ENCODE measurements at places on chromosomes 7 and 10.

- DNase-seq: no peak
Observed at GRCh38 chr7:82726038-82726800, 282.6 kb upstream of the CACNA2D1 start.

DNA sequence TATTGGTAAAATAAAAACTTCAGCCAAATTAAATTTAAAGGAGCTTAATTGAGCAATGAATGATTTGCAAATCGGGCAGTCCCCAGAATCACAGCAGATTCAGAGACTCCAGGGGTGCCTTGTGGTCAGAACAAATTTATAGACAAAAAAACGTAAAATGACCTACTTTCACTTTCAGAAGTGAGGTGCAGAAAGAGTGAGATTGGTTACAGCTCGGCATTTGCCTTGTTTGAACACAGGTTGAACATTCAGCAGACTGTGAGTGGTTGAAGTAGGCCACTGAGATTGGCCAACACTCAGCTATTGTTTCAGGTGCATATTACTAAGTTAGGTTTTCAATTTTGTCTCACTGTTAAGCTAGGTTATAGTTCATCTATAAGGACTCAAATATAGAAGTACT is 153.4 kb downstream of the BICC1 start:
- DNase-seq: no peak

DNA sequence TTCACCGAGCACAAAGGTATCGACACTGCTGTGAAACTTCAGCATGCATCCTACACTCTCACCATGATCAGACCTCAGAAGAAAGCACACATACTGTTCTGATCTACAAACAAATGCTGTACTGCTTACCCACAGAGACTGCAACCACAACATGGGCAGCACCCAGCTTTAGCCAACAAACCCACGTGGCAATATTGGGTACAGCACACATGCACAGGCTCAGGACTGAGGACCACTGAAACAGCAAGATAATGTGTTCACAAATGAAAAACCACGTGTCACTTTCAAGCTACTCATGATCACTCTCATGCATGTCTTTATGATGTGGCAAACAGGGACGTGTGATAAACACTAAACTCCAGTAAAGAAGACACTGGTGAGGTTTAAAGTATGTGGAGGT is 119.3 kb upstream of the PTN start:
- no peak for DNase-seq

GRCh38 chr7:73387221-73387828 is 46.3 kb upstream of the FZD9 start:
- no peak for DNase-seq

DNA sequence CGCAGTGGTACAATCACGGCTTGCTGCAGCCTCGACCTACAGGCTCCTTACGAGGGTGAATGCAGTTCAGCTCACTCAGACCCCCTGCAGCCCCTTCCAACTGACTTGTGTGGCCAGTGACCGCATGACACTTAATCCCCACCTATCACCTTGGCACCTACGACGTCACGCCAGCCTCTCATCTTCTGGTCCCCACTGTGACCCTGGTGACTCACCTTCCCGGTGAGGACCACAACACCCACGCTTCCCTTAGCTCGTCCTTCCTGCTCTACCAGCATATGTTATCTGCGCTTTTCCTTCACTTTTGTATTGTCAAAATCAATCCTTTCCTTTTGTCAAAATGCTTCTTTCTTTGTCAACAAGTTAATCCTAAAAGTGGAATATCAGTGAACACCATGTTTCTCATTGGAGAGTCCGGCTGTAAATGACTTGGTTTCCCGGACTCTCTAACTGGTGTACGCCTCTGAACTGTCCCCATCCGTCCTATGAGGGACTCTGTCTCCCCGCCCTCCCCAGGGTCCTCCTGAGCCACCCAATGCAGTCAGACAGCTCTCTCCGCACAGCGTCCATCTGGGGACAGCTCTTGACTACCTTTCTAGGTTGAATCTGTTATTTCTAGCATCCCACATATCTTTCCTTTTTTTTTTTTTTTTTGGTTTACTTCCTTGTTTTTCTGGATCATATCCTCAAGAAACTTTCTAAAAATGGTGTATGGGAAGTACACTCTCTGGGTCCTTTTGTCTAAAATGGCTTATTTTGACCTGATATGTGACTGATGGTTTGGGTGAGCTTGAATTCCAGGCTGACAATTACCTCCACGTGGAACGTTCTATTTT is 37.3 kb downstream of the CFAP46 start:
- DNase-seq: no peak

DNA sequence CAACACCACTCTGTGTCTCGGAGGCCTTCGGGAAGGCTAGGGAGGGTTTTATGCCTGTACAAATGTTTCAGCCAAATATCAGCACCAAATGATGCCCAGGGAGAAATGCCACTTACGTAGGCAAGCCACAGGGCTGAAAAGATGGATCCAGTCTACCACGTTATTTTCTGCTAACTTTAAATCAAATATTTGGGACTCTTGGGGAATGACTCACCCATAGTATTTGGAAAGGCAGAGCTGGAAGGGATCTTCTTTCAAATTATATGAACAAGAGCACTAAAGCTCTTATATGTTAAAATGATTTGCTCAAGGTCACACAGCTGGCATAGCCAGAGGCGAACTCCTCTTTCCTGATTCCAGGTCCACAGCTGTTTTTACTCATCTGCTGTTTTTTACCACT is 591.4 kb downstream of the SORCS1 start:
- no peak for DNase-seq

GRCh38 chr7:74354009-74354408 is 64.8 kb downstream of the CLIP2 start:
- DNase-seq: no peak

- no peak for DNase-seq
Observed at GRCh38 chr7:53812135-53812534, 730.0 kb upstream of the VSTM2A start.

- no peak for DNase-seq
Observed at GRCh38 chr10:69668721-69669120, 38.7 kb downstream of the FAM241B start.

GRCh38 chr7:93148144-93148543 is at the start of gene SAMD9L:
Gene SAMD9L, minus strand, starts transcription at chr7:93148385. Its CDS starts 12,414 bp downstream, at chr7:93135971.
- DNase-seq: no peak
